ENCODE measurements at places on chromosomes 13 and 19. TPM values are rescaled to one million over a fixed set of nuclear protein-coding genes. Genes with fewer than 3 reads are reported as not detected.

KIR3DL2 gene
- total RNA-seq, result not detected

ARID3A gene
- total RNA-seq, result 12.7 TPM

ZFP36 gene
- total RNA-seq, result 1.1 TPM

CBLC gene
- total RNA-seq, result under 0.01 TPM

CYP2F1 gene
- under 0.01 TPM for total RNA-seq

KLK15 gene
- total RNA-seq, result not detected

ADGRE3 gene
- not detected for total RNA-seq

NKPD1 gene
- 0.56 TPM for total RNA-seq

CATSPERD gene
- total RNA-seq, result not detected
